ENCODE measurements at places on chromosomes 5 and 9.

DNA sequence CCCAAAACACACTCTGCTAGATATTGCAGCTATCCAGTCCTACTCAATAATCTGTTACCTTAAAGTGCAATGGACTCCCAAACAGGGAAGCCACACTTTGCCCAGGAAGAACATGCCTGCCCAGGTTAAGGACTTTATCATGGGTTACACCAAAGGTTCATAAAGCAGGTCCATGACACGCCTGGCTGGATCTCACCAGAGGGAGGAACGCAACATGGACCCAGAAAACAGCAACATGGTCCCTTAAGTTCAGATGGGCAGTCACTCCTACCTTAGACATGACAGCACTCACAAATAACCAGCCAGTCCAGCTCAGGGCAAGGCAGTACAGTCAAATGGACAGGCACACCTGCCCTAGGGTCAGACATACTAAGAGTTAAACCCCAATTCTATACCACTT lies 3.8 kb downstream of the P4HA2 start:
- DNase-seq = no peak

DNA sequence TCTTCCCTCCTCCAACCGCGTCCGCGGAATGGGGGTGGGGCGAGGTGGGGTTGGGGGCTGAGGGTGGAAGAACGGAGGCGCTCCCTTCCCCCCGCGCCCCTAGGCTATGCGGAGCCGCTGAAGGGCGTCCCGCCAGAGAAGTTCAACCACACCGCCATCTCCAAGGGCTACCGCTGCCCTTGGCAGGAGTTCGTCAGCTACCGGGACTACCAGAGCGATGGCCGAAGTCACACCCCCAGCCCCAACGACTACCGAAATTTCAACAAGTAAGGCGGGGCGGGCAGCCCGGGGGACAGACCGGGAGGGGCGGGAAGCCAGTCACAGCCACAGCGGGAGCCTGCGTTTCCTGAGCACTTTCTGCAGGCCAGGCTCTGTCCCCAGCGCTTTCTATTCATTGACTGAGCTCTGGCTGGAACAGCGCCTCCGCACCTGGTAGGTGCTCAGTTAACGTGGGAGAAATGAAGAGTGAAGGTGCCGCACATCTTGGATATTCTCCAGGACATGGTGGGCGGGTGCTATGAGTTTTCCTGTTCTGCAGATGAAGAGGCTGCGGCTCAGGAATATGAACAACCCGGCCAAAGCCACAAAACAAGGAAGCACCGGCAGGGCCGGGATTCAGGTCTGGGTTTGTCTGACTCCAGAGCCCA lies 11.3 kb downstream of the MYOZ3 start:
- no peak for DNase-seq

DNA sequence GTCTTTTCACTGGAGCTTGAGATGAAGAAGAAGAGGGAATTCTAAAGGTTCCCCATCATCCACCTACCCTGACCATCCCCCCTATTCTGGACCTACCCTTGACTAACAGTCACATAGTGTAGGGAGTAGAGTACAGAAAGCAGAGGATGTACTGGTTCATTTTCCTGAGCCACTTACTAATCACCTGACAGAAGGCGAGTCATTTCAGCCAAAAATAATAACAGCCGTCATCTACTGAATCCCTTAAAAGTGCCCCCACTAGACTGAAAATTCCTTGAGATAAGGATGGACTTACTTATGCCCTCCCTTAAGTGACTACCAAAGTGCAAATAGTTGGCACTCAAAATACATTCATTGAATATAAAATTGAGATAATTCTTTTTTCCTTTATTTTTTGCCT lies 112.2 kb downstream of the FOXD1 start:
- DNase-seq = no peak

DNA sequence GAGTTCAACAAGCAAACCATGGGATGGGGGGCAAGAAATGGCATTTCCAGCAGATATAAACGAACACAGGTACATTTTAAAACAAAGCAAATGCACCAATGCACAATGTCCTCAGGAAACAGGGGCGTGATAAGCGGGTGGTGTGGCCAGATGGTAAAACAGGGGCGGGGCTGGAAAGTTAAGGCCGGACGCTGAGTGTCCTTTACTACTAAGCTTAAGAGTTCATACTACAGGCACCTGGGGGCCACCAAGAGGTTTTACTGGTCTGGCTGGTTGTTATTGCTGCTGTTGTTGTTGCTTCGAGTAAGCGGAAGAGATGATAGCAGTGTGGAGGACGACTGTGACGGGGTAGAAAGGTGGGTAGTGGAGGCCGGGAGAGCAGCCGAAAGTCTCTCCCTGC lies 99.8 kb downstream of the ATPSCKMT start:
- DNase-seq = no peak

DNA sequence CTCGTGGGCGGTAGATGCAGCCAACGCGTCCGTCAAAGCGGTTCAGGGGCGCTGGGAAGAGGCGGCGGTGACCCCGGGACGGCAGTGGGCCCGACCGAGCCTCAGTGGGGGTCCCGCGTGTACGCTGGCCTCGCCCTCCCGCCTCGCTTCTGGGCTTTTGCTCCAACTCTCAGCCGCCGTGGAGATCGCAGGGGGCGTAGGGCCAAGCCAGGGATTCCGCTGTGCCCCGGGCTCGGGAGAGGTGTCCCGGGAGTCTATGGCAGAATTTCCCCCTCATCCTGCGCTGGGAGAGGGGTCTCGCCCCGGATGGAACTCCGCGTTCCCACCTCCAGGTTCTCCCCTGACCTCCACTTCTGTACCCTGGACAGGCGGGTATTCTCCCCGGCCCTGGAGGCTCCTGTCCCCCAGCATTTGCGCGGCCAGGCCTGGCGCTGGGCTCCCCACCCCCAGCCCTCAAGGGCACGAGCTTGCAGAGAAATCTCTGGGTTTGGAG lies 131.9 kb downstream of the MRPL36 start:
- DNase-seq = no peak

GRCh38 chr9:38107811-38108304 lies 38.8 kb upstream of the SHB start:
- DNase-seq = no peak
